ENCODE measurements at places on chromosomes 7 and 10.

DNA sequence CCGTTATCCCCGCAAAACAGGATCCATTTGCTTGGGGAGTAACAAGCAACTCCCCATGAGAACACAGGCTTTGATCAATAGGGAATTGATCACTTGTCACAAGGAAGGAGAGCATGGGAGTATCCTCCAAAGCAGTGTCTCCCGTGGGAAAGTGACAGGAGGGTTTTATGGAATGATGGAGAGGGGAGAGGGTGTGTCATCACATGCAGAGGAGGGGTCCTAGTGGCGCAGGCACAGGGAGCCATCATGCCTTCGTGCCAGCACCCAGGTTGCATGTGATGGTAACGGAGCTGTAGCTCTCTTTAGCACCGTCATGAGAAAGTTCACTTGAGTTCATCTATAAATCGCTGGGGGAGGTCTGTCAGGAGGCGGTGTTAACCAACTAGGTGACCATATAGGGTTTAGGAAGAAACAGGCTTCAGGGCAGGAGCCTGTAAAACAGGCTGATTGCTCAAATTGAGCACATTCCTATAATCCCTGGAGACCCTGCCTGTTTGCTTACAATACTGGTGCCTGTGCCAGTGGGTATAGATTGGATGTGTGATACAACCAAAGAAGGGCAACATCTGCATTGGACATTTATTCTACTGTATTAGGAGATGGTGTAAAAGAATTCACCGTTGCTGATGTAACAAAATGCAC is 428.5 kb downstream of the GALNT17 start:
- DNase-seq = no peak

DNA sequence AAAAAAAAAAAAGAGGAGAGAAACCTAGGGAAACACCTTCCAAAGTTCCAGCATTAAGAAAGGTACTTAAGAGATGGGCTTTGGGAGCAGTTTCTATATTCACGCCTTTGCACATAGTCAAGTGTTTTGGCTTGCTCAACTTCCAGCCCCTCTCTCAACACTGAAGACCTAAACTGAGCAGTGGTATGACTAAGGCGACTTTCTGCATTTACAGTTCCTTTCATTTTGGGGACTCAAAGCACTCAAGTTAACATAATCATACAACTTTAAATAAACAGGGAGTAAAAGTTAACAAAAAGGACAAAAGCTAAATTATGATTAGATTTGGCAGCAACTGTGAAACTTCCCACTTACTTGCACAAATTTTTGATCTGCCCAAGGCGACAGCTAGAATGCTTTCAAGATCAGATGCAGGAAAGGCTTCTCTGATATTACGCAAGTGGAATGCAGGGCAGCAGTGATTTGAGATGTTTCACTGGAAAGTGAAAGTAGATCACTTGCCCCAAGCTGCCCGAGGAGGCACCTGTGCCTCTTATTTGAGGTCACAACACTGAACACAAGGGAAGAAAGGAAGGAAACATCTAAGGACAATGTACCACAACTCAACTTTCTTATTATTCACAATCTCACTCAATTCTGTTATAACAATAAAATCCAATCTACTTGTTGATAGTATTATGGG is 199.5 kb downstream of the SKAP2 start:
- DNase-seq = no peak

- DNase-seq = no peak
Observed at GRCh38 chr7:69211739-69212138, 386.5 kb upstream of the AUTS2 start.

DNA sequence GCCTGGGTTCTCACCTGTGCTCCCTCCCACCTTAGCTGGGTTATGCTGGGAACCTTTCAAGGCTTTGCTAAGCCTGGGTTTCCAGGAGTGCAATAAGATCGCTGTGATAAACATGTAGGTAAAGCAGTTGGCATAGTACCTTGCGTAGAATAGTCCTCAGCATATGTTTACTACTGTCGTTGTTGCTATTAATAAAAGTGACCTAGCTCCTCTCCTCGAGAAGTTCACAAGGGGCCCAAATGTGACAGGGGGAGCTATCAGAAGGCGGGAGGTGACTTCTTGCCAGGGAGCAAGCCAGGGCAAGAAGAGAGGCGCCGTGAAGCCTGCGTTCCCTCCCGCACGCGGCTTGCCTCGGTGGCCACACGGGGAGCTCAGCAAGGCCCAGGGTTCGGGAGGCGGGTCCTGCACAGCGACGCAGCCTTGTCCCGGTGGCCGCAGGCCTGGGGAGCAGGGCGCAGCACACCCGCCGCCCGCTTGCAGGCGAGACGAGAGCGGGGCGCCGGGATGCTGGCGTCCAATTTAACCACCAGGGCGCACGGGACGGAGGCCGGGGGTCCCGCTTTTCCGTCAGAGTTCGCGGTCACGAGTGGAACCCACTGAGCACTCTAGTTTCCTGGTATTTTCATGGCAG is 106.2 kb downstream of the SNX10 start:
- no peak for DNase-seq

GRCh38 chr10:60042914-60043313 is 136.6 kb upstream of the CCDC6 start:
- no peak for DNase-seq

GRCh38 chr7:131948434-131949053 is 392.1 kb upstream of the PODXL start:
- no peak for DNase-seq

GRCh38 chr7:16978358-16979244 is 96.8 kb upstream of the AGR3 start:
- DNase-seq = no peak

GRCh38 chr10:48529331-48529730 is 75.5 kb downstream of the ARHGAP22 start:
- DNase-seq = no peak

DNA sequence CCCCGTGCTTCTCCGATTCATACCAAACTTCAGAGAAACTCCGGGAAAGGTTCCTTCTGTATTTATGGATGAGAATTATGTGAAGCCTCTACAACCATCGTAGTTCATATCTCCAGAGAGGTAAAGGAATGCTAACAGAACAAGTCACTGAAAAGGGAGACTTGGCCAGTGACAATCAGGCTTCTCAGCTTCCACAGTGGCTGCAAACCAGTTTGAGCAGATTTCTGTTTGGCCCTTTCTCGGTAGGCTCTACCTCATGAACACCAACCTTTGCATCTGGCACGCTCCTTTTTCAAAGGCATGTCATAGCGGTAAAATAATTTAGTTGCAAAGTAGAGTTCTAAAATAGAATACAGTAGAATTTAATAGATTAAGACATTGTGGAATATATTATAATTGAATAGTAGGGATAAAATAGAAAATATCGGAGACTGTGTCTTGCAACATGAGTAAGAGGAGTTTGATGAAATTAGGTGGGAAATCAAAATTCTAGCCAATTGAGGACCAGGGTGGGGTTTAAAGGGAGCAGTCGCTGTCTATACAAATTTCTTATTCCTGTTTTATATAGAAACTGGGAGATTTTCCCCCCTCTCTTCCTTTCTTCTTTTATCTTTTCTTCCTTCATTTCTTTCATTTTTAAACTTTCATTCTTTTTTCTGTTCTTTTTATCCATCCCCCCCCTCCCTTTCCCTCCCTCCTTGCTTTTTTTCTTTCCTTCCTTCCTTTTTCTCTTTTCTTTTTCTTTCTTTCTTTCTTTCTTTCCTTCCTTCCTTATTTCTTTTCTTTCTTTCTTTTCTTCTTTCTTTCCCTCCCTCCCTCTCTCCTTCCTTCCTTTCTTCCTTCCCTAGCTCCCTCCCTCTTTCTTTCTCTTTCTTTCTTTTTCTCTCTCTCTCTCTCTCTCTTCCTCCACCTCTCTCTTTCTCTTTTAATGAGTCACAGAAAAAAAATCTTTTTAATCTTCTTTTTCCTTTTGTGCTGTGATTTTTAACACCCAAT is 161.5 kb upstream of the KLF6 start:
- DNase-seq = no peak

GRCh38 chr7:22109761-22110160 is 164.1 kb upstream of the CDCA7L start:
- no peak for DNase-seq

GRCh38 chr7:102454468-102454867 is 10.2 kb downstream of the ALKBH4 start:
- DNase-seq = no peak

DNA sequence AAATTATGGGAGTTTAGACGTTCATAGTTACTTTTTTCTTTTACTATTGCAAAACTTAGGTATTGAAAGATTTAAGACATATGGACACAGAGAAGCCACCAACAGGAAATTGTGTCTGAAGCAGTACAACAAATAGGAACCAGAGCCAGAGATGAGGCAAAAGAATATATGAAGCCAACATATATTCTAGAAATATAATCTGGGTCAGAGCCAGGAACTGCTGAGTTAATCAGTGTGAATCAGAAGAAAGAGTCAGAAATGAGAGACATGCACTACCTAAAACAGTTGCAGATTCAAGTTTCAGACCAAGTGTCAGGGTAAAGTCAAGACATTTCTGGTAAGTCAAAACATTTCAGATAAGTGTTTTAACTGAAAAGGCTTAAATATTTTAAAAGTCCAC is 67.7 kb downstream of the DGKB start:
- DNase-seq = no peak

DNA sequence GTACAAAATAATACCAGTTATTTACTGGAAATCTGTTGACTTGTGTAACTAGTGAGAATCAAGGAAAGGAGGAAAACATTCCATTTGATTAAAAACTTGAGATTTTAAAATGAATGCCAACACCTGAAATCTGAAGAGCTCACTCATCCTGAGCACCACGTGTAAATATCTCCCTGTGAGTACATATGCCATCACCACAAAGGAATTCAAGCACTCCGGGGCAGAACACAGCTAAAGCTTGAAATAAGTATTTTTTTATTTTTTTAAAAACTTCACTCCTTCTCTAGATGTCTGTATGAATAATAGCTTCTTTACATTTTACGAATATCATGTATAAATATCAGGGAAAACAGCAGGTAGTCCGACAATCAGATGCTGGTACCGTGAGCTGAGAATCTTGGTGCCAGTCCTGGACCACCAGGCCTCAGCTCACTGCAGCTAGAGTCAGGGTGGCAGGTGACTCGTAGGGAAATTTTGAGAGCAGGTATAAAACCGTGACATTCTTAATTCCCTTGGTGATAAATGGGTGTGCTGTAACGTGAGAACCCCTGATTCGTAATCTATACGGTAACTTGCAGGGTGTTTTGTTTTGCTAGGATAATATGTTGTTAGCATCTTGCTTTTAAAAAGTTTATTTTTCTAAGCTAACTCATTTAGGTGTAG is 12.7 kb downstream of the LMTK2 start:
- no peak for DNase-seq

All from amygdala (tissue), 56 donors.